ENCODE measurements at places on chromosomes 1 and 21.

- DNase-seq: peak; percentile 100
Measured at GRCh38 chr1:96362623-96363022, 359.0 kb upstream of the PTBP2 start.

- no peak for DNase-seq
Measured at GRCh38 chr1:12678350-12678749, 34.5 kb downstream of the AADACL4 start.

GRCh38 chr1:1920608-1921458 is 1.8 kb upstream of the TMEM52 start:
- no peak for DNase-seq

DNA sequence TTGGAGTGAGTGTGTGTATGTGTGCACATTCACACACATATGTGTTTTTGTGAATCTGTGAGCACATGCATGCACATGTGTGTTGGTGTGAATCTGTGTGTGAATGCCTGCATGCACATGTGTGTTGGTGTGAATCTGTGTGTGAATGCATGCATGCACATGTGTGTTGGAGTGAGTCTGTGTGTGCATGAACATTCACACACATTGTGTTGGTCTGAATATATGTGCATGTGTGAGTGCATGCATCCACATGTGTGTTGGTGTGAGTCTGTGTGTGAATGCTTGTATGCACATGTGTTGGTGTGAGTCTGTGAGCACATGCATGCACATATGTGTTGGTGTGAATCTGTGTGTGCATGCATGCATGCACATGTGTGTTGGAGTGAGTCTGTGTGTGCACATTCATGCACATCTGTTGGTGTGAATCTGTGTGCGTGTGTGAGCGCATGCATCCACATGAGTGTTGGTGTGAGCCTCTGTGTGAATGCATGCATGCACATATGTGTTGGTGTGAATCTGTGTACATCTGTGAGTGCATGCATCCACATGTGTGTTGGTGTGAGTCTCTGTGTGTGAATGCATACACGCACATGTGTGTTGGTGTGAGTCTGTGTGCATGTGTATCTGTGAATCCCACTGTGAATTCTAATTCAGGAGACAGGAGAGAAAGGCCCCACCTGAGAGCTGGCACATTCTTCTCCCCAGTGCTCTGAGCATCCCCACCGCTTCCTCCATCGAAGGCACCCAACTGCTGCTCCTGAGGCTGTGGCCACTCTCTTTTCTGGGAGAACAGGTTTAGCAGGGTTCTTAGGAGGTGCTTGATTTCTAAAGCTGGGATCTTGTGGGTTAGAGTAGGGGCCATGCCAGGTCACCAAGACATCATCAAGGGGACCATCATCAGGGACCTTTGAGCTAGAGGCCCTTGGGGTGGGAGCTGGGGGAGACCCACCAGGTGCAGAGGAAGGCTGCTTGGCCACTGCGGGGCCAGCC is 117.5 kb upstream of the ARHGEF16 start:
- DNase-seq: no peak

DNA sequence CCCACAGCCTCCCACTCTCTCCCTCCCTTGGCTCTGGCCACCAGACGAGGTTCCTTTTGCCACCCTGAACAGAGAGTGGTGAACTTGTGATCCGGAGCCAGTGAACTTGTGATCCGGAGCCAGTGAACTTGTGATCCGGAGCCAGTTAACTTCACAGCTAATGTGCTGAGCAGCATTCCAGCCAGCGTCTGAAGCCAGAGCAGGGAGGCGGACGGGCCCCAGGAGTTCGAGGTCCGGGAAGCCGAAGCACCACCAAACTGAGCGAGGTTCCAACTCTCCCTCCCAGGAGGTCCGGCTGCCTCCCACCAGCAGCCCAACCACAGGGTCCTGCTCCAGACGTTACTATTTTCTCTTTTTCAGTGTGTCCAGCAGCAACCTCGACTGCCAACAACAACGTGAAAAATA is 85.8 kb downstream of the SYF2 start:
- DNase-seq: peak; percentile 13
